Activated CD4-positive, alpha-beta T cell treated with anti-CD3 and anti-CD28 coated beads, Interleukin-2, amount 50 U/mL, for 4 hours (primary cell): ENCODE measurements at places on chromosomes 3 and 15.
A peak's percentile ranks its signal among the peaks of the same experiment; 100 is the strongest.

DNA sequence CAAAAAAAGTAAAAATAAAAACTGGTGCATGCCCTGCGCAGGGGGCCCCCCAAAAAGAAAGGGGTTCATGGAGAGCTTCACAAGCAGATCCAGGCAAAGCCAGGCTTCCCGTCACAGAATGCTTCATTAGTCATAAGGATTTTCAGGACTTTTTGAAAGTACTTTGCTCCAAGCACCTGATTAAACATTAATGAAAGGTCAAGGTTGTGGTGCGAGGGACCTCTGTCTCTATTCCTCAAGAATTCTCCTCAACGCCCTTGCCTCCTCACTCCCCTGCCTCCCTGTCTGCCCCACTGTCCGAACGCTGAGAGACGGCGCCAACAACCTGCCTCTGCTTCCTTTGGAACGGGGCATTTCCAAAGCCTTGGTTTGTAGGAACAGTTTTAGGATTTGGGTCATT lies 240.1 kb upstream of the IGF1R start:
- no peak for DNase-seq

- DNase-seq, result no peak
Measured at GRCh38 chr3:158447408-158447807, 123.6 kb upstream of the MLF1 start.

DNA sequence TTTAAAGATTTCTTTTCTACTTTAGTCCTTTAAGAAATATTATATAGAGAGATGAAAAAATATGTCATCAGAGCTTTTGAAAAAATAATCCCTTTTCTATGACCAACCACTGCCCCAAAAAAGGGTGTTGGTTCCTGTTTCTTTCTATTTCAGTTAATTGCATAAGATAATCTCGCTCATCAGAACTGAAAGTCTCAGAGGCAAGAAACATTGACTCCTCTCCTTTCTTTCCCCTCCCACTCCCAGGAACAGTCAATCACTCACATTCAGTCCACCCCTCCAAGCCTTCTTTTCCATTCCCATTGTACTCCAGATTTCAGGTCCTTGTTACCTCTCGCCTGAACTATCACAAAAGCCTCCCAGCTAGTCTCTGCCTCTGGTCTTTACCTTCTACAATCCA lies 153.7 kb upstream of the ABI3BP start:
- DNase-seq, result no peak

DNA sequence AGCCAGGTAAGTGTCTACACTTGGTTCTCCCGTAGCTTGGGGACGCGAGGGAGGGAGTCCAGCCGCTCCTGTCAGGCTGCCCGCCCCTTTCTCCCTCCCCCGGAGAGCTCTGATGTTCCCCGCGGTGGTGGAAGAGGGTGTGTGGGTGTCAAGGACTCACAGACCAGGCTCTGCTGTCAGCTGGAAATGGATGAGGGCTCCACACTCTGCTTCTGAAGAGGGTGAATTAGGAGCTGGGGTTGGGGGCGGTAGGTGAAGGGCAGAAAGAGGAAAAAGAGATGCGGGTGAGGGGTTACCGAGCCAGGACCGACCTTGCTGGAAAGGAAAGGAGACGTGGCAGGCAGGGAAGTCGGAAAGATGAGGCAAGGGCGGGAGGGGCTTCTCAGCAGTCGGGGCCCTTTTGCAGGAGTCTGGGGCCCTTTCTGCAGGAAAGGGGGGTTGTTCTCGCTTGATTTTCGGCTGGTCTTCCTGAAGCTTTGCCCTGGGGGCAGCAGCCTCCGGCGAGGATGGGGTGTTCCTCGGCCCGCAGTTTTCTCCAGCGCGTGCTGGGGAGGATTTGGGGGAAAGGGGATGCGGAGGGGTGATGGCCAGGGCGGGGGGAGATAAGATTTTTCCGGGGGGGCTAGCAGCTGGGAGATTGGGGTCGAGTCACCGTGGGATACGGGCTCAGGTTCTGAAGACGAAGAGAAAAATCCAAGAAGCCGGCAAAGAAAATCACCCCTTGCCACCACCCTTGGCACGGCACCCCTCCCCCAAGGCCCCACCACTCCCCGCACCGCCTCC lies 602 bp upstream of the BAHD1 start:
- peak; percentile 29 for DNase-seq

- no peak for DNase-seq
Measured at GRCh38 chr15:80636675-80637074, 58.4 kb upstream of the ABHD17C start.

GRCh38 chr3:197224034-197224444 lies 74.4 kb downstream of the DLG1 start:
- no peak for DNase-seq

- no peak for DNase-seq
Measured at GRCh38 chr15:65396283-65396964, 18.6 kb upstream of the IGDCC3 start.

- DNase-seq, result no peak
Measured at GRCh38 chr3:182668541-182668940, 124.8 kb upstream of the ATP11B start.

- DNase-seq, result no peak
Measured at GRCh38 chr15:87907676-87908446, 348.7 kb downstream of the NTRK3 start.

- no peak for DNase-seq
Measured at GRCh38 chr15:90367576-90367975, 15.5 kb downstream of the ZNF774 start.

DNA sequence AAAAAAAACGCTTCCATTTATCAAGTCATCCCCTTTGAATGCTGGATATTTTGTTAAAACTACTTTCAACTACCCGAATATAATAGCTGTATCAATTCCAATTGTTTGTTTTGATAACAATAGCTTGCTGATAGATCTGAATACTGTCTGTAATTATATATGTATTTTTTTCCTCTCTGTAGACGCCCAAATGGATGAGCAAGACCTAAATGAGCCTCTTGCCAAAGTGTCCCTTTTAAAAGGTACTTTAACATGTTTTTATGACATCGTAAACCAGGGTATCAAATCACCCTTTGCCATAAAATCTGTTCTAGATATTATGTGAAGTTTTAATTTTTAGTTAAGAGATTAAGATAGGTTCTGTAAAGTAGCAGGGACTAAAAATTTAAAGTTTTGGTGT lies 111.5 kb upstream of the FLNB start:
- DNase-seq, result no peak

- DNase-seq, result no peak
Measured at GRCh38 chr3:147390589-147391569, 15.5 kb downstream of the ZIC4 start.

DNA sequence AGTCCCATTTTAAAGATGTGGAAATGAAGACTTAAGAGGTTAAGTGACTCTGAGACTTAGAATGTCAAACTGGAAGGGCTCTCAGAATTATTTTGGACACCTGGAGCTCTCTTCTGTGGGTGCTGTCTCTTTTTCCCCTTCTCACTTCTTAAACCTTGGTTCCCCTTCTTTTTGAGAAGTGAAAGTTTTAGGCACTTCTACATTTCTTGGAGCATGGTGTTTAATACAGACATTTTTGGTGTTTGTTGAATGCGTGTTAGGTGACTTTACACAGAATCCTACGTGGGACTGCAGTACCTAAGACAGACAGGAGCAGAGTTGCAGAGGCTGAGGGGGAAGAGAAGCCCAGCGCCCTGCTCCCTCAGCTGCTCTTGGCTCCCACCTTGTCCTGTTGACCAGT lies 133.3 kb downstream of the MDFIC2 start:
- DNase-seq, result no peak

- no peak for DNase-seq
Measured at GRCh38 chr3:48595075-48595525, at the start of gene COL7A1. Gene COL7A1, minus strand, starts transcription at chr3:48595329. Its CDS starts 170 bp downstream, at chr3:48595159.

DNA sequence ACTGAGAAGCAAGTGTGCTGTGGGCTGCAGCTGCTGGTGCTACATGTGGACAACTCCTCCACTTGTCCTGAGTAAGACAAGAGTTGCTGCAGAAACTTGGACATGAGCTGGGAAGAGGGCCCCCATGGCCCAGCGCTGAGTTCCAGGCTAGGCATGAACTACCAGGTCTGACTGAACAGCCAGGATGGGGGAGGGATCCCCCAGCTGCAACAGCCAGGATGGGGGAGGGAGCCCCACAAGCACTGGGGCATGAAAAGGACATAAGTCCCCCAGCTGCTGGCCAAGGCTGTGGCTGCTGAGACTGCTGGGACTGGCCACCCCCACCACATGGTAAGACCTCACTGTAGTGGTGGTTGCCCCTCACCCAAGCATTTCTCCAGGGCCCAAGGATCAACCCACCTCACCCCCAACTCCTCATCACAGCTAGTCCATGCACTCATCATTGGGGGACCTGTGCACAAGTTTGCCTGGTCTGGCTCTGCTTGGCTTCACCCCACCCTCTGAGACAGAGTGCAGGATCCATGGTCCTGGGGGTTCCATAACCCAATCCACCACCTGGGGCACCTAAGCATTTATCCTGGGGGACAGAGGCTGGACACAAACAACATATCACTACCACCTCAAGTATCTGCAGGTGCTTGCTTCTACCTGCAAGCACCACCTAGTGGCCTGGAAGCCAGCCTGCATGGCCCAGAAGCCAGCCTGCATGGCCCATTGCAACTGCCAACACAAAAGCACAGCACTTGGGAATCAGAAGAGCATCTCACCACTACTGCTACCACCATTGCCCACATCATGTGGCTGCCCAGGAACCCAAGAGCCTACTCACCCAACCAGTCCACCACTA lies 84.5 kb upstream of the STT3B start:
- DNase-seq, result no peak

- no peak for DNase-seq
Measured at GRCh38 chr15:87618203-87618725, 638.3 kb downstream of the NTRK3 start.

DNA sequence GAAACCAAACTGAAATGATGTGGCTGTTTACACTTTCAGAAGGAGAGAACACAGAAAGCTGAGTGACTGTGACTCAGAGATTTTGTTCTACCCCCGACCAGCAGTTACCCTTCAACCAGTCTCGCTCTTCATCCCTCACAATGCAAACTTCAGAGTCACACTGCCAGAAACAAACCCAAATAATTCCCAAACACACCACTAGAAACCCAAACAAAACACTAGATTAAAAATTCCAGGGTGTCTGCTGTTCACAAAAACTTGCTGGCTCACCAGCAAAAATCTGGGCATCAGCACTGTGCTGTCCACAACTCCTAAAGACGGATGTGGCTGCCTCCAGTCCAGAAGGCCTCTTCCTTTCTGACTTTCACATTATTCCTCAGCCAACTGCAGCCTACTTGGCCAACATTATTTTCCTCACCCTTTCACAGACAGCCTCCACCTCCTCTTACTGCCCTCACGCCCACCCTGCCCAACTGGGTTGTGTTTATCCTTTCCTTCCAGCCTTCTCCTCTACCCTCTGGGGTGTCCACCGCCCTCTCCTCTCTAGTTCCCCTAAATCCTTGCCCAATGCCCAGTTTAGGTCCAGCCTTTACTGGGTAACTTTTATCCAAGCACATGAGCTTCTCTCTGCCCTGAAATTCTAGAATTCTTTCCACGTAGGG lies 71.4 kb downstream of the MECOM start:
- DNase-seq, result no peak

DNA sequence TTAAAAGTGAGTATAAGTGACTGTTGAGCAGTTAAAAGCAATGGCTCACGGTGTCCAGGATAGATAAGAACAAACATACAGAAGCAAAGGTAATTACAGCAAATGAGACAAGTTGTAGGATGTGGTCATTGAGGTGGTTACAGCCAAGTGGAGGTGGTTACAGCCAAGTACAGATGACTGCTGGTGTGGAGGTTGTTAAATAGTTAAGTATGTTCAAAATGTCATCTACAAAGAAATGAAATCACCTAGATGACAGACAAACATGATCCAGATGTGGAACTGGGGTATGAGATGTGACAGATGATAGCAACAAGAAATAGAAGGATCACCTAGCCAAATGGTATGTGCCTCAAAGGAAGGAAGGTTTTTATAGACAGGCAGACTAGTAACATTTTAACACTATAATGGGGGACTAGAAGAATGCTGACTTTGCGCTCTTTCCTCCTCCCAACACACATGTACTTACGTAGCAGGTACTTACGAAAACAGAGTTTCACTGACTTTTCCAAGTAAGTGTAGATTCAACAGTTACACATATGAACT lies 6.8 kb upstream of the ANKRD28 start:
- DNase-seq, result no peak

DNA sequence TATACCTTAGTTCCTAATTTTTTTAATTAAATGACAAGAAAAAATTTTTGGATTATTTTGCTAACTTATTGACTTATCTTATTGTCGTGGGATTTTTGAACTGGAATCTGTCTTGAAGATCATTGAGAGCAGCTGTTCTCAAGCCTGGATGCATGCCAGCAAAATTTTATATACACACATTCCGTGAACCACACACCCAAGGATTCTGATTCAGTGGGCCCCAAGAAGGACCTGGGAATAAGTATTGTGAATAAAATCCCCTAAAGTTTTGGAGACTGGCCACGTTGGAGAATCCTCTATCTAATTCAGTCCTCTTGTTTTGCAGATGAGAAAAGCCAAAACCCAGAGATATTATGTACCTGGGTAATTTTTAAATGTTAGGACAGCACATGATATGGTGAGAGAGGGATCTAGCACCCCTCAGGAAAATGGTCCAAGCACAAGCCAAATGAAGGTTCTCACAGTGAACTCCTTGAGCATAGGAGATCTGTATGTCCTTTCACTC lies 55.2 kb downstream of the UNC13C start:
- DNase-seq, result no peak

- no peak for DNase-seq
Measured at GRCh38 chr3:159378396-159379194, 576.7 kb downstream of the MFSD1 start.

DNA sequence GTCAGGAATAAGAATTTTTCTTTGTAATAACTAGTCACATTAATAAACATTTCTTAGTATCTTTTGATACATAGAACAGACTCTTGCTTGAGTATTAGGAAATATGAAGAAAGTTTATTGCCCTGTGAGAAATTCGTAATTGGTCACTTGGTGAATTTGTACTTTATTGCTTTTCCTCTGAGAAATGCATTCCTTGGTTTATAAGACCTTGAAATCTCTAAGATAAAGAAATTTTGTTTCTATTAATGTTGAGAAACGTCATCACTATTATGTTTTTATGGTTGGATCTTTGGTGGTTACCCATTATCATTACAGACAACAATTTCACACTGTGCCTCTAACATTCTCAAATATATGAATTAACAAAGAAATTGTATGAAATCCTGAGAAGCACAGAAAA lies 652.0 kb upstream of the NECTIN3 start:
- DNase-seq, result no peak

GRCh38 chr3:42658771-42659390 lies 5.4 kb downstream of the ZBTB47 start:
- no peak for DNase-seq

GRCh38 chr3:72550582-72551262 lies 297.5 kb downstream of the SHQ1 start:
- DNase-seq, result no peak

DNA sequence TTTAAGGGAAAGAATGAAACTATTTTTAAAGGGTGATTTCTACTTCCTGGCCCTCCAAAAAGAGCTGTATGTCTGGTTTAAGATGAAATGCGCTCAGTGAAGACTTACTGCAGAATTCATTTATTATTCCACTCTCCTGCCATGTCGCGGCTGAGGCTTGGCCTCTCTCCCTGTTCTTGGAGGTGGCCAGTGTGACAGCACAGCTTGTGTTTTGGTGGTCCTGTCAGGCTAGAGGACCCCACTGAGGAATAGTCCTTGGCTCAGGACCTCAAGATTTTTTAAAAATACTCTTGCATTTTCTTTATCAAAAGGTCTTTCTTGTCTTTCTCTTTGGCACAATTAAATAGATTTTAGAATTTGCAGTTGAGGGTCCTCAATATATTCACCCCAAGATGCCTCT lies 384.4 kb downstream of the LRTM1 start:
- DNase-seq, result no peak
